HuH-7 (cell line): ENCODE measurements at places on chromosomes 13 and 19.

DNA sequence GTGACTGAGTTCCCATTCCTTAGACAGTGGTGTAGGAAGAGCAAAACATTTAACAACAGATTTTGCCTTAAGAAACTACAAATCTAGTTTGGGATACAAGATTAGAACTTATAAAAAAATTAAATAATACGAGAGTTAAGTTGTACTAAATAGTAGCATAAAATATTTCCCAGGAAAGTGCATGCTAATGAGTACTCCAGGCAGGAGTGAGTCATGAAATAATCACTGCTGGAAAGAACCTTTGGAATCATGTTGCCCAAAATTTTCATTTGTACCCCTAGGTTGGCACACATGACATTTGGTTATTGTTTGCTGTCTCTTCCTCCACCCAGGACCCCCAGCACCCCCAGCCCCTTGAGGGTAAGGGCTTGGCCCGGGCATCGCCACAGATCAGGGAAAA is 26.3 kb upstream of the KL start:
- DNase-seq, result no peak

DNA sequence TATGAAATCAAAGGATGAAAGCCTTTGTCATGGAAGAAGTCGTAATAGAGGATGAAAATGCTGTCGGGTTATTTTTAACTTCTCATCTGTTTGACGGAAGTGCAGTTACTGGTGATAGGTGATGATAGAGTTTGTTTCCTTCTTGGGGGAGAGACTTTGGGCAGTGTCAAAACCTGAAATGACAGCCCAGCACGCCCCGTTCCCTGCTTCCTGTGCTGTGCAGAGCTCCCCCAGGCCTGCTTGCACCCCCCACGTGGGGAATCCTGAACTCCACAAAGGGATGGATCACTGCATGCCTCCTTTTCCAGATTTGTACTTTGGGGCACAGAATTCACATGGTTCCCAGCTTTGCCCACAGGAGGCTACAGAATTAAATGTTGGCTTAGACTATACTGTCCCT is 102.7 kb downstream of the ATP11A start:
- no peak for DNase-seq

- DNase-seq, result peak; percentile 52
These were observed at the start of gene NEK3 for GRCh38 chr13:52159159-52159982. Gene NEK3 (minus strand): TSS chr13:52159597. CDS start chr13:52156191, 3,406 bp downstream.

DNA sequence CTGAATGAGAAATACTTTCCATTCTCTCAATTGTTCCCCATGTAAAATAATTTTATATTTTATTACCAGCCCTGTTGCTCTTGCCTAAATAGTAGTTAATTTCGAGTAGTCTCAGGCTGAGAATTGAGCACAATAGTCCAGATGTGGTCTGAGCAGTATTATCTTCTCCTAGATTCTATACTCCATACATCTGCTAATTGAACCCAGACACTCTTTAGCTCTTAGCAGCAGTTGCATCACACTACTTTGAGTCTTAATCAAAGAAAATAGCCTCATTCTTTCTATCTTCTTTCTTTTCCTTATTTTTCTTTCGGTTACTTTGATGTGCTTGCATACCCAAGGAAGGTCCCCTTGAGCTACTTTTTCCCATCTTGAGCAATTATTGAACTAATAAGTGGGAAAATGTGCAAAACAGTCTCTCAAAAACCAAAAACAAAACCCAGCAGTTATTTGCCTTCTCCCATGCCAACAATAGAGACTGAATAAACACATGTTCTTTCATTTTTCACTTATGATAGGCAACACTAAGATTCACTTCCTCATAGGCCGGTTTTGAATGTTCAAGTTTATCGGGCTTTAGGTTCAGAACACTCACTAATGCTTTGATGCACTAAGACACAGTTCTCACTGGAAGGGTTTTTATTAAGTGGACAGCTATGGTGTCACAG is 204.5 kb downstream of the POU4F1 start:
- no peak for DNase-seq

DNA sequence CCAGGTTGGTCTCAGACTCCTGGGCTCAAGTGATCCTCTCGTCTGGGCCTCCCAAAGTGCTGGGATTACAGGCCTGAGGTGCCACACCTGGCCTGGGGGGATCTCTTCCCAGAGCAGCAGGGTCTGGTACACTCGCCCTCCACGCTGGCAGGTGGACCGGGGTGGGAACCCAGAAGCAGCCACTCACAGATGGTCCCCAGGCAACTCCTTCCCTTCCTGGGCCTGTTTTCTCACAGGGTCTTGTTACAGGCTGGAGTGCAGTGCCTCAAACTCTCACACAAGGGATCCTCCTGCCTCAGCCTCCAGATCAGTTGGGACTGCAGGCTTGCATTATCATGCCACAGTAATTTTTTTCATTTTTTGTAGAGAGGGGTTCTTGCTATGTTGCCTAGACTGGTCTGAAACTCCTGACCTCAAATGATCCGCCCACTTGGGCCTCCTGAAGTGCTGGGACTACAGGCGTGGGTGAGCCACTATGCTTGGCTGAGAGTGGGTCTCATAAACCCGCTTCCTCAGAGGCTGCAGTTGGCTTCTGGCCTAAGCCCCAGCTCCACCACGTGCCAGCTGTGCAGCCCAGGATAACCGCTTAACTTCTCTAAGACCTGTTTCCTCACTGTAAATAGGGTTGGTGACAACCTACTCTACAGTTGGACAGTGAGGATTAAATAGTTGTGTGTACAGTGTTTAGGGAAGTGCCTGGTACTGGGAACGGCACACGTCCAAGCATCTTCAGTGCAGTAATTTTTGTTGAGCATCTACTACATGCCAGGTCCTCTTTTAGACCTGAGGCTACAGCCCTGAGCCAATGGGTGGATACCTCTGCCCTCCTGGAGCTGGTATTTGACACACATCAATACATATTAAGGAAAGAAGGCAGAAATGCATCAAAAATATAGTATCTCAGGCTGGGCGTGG is 871 bp upstream of the CCER2 start:
- no peak for DNase-seq

- DNase-seq, result no peak
These were observed 25.2 kb upstream of the PDCD5 start for GRCh38 chr19:32555786-32556185.

DNA sequence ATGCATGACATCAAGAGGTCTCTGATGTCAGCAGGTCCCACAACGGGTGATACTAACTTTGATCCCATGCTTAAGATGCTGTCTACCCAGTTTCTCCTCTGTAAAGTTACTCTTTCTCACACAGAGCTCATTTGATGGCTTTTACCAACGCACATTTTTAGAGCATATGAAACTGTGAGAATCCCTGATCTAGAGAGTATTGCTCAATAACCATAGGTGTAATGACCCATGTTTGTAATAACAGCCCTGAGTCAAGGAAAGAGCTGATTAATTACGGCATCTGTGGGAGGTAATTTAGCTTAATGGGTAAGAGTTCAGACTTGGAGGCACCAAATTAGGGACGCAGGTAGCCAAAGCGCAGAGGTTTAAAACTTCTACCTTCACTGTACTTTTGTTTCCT is 18.0 kb upstream of the IZUMO2 start:
- no peak for DNase-seq

DNA sequence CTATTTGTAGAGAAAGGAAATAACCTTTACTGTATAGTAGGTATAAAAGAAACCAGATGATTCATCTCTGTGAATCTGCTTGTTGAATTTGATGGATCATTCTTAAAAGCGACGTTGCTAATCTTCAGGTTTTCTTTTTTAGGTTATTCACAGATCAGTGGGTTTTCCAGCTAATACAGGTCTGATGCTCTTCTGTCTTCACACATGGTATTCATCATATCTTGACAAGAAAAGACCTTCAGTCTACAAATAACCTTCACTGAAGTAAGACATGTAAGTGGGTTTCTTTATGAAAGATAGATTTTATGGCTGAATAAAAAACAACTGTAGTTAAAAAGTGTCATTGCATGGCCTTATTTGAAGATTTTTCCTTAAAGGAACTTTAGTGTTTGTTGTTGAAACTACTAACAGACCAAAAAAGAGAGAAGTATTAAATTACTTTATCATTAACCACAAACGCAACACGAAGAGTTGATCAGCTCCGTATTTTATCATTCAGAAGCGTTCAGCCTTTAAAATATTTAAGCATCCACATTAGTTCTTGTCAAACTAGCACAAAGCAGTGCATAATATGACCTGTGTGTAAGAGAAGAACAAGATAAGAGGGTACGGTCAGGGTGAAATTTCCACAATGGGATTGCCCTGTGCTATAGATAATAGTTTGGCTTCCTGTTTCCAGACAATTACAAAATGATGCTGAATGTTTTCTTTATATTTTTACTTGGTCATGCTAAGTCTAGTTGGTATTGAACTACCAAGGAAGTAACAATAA is 299.5 kb downstream of the MZT1 start:
- DNase-seq, result no peak

- no peak for DNase-seq
These were observed 3.8 kb downstream of the PPP1R12C start for GRCh38 chr19:55113570-55114039.

- no peak for DNase-seq
These were observed 138.4 kb downstream of the RFC3 start for GRCh38 chr13:33956346-33956745.

DNA sequence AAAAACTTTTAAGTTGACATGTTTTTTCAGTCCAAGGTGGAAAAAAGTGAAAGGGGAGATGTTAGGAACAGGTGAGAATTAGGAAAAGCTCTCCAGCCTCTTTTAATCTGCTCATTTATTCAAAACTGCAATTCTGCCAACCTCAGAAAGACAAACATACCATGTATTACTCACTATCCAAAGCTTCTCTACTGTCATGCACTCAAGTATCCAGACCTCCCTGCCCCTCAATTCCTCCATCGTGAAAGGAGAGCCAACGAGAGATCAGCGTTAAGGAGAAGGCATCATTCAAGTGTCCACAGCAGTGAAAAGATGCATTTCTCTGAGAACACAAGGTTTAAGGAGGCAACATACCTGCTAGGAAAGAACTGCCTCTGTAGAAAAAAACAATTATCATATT is 24.5 kb downstream of the DIAPH3 start:
- DNase-seq, result no peak

- no peak for DNase-seq
These were observed 171.9 kb downstream of the ITGBL1 start for GRCh38 chr13:101624210-101624922.

DNA sequence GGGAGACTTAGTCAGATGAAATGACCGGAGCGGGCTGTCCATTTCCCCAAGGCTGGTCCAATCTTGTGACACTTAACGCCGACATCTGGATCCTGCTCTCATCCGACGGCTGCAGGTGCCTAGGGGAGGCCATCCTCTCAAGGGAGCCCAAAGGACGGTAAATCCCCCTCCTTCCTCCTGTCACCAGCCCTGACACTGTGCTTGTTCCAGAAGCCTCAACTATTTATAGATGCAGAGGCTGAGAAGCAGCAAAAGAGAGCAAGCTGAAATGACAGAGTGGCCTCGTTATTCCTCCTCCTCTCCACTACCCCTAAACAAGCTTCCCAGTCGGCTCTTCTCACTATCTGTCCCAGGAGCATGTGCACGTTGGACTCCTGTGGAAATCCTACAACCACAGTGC is 533.7 kb downstream of the LIG4 start:
- DNase-seq, result no peak

DNA sequence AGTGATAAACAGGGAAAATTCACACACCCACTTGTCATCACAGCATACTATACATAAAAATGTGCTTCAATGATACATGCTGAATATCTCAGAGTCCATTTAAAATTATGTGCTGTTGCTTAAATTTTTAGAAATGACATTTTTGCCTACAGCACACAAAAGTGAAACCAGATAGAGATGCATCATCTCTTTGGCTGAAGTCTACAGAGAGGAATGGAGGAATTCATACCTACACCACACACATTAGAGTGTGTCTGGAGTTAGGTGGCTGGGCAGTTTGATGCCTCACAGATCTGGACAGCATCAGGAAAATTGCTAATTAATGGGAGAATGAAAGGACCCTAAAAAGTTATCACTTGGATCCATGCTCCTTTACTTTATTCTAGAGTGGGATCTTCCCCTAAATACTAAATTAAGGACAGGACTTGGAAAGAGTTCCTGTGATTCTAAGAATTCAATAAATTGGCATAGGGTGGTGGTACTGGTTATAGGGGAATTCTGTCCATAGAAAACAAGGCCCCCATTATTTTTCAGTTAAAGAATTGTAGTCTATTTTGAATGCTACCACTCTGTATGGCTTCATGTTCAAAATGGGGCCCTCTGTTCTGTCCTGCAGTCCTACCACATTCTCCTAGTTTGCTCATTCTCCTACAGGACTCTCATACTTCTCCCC is 41.3 kb downstream of the RCBTB2 start:
- no peak for DNase-seq

- no peak for DNase-seq
These were observed 220.3 kb downstream of the RAP2A start for GRCh38 chr13:97654236-97654635.

DNA sequence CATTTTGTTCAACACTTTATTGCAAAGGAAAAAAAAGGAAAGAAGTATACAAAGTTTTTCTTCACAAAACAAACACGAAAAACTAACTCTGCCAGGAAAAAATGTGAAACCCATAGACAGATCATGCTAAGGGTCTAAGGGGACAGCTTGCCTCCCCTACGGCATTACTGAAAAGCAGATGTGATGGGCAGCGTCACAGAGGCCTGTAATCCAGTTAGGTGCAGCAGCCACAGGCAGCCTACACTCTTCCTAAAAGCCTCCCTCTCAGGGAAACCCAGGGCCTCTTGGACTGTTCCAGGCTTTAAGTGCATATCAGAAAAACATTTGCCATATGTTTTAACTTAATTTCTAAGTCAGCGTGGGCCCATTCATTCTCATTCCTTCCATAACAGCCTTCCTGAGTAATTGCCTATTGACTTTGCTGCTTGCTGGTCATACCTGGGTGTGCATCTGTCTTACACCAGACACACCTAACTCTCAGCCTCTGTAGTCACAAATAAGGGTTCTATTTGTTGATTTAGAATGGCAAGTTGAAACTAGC is 135.7 kb upstream of the SERP2 start:
- DNase-seq, result no peak

- no peak for DNase-seq
These were observed 7.7 kb downstream of the ATP4B start for GRCh38 chr13:113650275-113650674.

DNA sequence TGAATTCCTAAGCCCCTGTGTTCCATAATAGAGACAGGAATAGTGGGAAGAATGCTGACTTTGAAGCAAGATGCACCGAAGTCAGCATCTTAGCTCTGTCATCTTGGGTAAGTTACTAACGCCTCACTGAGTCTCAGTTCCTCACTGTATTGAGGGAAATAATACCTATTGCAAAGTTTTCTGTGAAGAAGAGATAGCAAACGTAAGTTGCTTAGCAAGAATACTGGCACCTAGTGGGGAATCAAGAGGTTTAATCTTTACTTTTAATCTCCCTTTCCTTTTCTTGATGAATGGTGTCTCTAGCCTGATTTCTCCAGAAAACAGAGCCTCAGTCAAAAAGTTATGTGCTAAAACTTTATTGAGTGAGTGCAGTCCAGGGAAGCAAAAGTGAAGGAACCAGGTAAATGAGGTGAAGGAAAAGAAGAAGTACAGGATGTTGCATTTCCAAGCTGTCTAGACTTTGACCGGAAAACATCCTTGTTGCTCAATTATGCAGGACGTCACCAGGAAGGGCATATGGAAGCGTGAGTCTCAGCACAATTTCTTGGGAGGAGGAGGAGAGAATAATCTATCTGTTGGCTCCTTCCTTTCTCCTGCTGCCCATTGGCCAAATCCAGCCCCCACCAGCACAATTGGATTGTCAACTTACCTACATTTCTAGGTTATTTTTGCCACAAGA is 210.0 kb downstream of the B3GLCT start:
- DNase-seq, result no peak
